ENCODE measurements at places on chromosomes 2 and 18.

DNA sequence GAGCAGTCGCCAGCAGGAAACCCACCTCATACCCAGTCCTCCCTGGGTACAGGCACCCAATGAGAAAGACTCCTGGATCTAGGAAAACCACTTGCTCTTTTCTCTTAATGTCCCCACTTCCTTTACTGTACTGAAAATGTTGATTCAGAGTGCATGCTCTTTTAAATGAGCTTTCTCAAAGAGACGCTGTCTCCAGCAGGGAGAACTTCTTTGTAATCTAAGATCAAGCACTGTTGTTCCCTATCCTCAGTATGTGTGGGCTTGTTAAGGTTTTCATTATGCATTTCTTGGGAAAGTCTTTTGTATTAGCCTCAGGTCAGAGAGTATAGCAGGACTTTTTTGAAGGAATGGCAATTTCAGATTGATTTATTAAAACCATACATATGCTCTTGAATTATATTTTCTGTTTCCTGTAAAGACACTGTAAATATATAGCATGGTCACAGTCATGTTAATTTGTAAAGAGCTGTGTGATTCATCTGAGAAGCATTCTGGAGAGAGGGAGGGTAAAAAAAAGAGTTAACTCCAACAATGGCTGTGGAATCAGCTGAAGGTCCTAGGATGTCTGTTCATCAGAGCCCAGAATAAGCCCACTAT, 178.1 kb downstream of the MGAT5 start:
- no peaks in the 10 kb centered on the region for H3K27me3 ChIP-seq
- H3K36me3 ChIP-seq: peaks cover 3% of the 10 kb centered on the region
- H3K4me3 ChIP-seq: no peak overlapping the region
- no peak overlapping the region for H3K27ac ChIP-seq
- no peaks in the 10 kb centered on the region for H3K4me1 ChIP-seq

DNA sequence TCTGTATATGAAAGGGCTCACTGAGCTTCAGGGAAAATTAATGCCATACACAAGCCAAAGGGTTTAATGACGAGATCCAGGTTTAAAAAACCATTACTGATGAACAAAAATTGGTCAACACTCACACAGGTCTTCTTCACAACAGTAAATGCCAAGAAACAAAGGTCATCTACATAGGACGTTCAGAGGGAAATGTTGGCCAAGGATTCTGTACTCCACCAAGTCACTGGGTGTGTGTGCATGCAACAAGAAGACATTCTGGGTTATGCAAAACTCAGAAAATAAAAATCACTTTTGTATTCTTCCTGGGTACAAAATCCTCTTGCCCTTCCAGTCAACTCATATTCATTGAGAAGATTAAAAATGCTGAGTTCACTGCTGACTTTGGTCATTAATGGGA, 78.3 kb downstream of the ACTR2 start:
- no peak overlapping the region for H3K4me3 ChIP-seq
- DNase-seq: no peak
- H3K36me3 ChIP-seq: no peaks in the 10 kb centered on the region

- no peak overlapping the region for H3K27ac ChIP-seq
- H3K27me3 ChIP-seq: no peaks in the 10 kb centered on the region
- no peak overlapping the region for H3K4me3 ChIP-seq
Measured at GRCh38 chr2:133264989-133265401, 303.3 kb downstream of the NCKAP5 start.

- H3K36me3 ChIP-seq: no peaks in the 10 kb centered on the region
- no peak overlapping the region for H3K27ac ChIP-seq
- H3K27me3 ChIP-seq: no peaks in the 10 kb centered on the region
- no peak overlapping the region for H3K4me3 ChIP-seq
- DNase-seq: no peak
Measured at GRCh38 chr2:177169810-177170514, 42.6 kb upstream of the HNRNPA3 start.

GRCh38 chr2:46803911-46804670, 111.5 kb downstream of the MCFD2 start:
- H3K4me3 ChIP-seq: no peak overlapping the region
- no peaks in the 10 kb centered on the region for H3K4me1 ChIP-seq
- H3K27me3 ChIP-seq: no peaks in the 10 kb centered on the region
- DNase-seq: peak; percentile 18

- DNase-seq: no peak
- no peak overlapping the region for H3K4me3 ChIP-seq
- no peak overlapping the region for H3K27ac ChIP-seq
- no peaks in the 10 kb centered on the region for H3K4me1 ChIP-seq
- no peaks in the 10 kb centered on the region for H3K36me3 ChIP-seq
Measured at GRCh38 chr18:23810396-23810795, 121.1 kb downstream of the LAMA3 start.

DNA sequence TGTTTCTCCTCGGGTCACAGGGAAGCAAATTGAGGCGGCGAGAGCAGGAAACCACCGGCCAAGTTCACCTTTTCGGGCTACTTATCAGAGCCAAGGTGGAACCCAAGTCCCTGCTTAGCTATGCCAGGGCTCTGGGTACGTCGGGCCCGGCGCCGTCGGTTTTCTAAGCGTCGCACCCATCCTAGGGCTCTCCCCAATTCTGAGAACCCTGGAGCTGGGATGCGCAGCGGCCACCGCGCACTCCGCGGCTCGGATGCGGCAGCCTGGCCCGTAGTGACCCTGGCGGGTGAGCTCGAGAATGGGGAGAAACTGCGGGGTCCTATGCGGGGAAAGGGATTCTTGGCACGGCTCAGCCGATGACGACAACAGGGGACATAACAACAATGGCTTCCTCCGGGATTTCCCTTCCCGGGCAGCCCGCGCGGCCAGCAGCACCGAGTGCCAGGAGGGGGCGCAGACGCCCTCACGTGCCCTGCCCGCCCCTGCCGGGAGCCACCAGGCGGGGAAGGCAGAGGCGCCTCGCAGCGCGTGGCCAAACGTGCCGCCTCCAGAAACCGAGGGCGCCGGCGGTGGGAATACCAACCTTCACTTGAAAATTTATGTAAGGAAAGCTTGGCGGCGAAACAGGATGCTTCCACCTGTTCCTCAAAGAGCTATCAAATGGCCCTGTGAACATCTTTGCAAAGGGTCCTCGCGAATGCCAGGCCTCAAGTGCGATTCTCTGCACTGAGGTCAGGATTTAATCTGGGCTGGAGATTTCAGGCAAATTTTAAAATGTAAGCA, 2.1 kb upstream of the SLC30A3 start:
- no peak overlapping the region for H3K27ac ChIP-seq
- H3K27me3 ChIP-seq: peaks cover 52% of the 10 kb centered on the region
- peaks cover 7% of the 10 kb centered on the region for H3K4me1 ChIP-seq
- H3K36me3 ChIP-seq: no peaks in the 10 kb centered on the region
- DNase-seq: peak; percentile 67
- peak overlapping the region; percentile 19 for H3K4me3 ChIP-seq

DNA sequence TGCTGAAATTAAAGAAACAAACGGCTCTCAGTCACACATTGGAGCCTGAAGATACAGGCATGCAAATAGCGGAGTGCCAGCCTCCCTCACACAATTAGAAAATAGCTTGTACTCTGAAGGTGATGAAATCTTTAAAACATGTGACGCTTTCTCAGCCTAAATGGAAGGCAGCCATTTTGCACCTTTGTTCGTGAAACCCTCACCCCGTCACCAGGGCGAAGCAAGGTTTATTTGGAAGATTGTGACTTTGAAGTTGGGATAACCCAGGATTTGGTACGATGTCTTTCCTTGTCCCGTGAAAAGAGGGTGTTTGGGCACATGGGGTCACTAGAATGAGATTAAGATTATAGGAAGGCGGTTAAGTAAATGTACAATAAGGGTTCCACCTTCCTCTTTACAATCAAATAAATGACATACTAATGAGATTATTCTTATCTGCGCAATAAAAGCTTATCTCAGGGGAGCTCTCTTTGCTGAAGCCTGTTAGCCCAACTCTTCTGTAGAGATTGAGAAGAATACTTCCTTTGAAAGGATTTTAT, 4.2 kb downstream of the SH3BP4 start:
- H3K36me3 ChIP-seq: no peaks in the 10 kb centered on the region
- H3K4me3 ChIP-seq: no peak overlapping the region
- H3K27me3 ChIP-seq: no peaks in the 10 kb centered on the region
- H3K4me1 ChIP-seq: peaks cover 4% of the 10 kb centered on the region

DNA sequence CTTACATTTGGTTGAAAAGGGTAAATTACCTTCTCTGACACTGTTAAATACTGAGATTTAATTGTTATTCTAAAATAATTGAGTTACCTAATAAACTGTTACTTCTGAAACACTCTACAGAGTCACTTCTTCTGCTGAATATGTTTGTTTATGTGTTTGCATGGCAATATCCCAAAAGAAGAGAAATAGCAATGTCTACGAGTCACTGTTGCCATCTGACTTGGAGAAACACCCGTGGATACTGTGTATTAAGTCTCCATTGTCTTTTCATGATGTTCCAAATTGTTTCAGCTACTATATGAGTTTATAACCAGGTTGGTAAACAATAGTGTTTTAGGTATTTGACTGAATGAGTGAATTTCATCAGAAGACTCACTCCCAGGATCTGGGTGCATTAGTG, 754.2 kb upstream of the ID2 start:
- no peak for DNase-seq
- H3K4me3 ChIP-seq: no peak overlapping the region
- H3K4me1 ChIP-seq: no peaks in the 10 kb centered on the region
- no peaks in the 10 kb centered on the region for H3K27me3 ChIP-seq
- no peaks in the 10 kb centered on the region for H3K36me3 ChIP-seq

GRCh38 chr18:23926571-23926970, 88.0 kb upstream of the TTC39C start:
- H3K4me1 ChIP-seq: no peaks in the 10 kb centered on the region
- DNase-seq: no peak
- H3K36me3 ChIP-seq: no peaks in the 10 kb centered on the region
- H3K4me3 ChIP-seq: no peak overlapping the region
- no peaks in the 10 kb centered on the region for H3K27me3 ChIP-seq

DNA sequence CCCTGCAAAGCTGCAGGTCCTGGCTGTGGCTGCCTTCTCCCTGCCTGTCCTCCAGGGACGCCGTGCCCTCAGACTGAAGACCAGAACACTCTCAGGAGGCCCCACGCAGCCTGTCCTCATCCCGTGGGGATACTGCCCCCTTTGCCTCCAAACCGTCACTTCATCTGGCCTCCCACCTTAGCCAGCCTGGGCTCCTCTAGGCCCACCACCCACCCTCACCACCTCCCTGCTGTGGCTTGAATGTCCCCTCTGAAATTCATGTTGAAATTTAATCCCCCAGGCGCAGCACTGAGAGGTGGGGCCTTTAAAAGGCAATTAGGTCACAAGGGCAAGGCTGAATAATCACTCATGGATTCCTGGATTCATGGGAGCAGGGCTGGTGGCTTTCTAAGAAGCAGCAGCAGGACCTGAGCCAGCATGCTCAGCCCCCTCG, 198.2 kb downstream of the SEPTIN10 start:
- H3K4me1 ChIP-seq: no peaks in the 10 kb centered on the region
- no peaks in the 10 kb centered on the region for H3K27me3 ChIP-seq
- no peak overlapping the region for H3K27ac ChIP-seq
- H3K4me3 ChIP-seq: no peak overlapping the region

DNA sequence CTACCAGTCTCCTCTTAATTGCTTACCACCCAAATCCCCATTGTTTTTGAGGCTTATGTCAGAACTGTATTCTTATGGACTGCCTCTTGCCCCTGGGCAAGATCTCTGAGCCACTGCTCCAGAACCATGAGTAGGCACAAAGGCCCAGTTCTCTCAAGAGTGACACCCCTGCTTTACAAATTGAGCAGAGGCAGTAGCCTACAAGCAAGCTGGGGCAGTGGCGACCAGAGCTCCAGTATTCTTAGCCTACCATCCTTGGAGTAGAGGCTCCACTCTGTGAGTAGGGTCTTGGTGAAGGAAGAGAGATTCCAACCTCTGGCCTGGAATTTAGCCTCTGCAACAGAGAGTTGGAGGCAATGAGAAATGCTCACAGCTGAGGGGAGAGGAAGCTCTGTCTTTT, 36.5 kb downstream of the WDR75 start:
- no peaks in the 10 kb centered on the region for H3K4me1 ChIP-seq
- no peak overlapping the region for H3K4me3 ChIP-seq
- no peaks in the 10 kb centered on the region for H3K36me3 ChIP-seq
- DNase-seq: no peak
- no peaks in the 10 kb centered on the region for H3K27me3 ChIP-seq
- H3K27ac ChIP-seq: no peak overlapping the region

GRCh38 chr2:241217320-241218031, 29.0 kb downstream of the ANO7 start:
- H3K4me3 ChIP-seq: peak overlapping the region; percentile 48
- no peaks in the 10 kb centered on the region for H3K36me3 ChIP-seq
- no peaks in the 10 kb centered on the region for H3K27me3 ChIP-seq
- no peaks in the 10 kb centered on the region for H3K4me1 ChIP-seq

DNA sequence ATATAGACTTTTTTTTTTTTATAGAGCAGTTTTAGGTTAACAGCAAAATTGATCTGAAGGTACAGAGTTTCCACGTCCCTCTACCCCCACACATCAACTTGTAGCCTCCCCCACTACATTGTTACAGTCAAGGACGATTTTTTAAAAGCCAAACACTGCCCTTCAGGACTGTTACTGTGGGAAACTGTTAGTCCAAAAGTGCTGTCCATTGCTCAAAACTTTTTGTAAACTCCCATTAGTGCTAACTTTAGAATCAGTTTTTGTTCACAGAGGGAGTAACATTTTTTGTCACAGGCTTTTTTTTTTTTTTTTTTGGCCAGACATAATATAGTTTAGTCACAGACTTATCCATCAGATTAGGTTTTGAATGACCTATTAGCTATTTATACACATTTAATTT, 24.1 kb downstream of the ELP2 start:
- no peak for DNase-seq
- no peak overlapping the region for H3K27ac ChIP-seq
- H3K36me3 ChIP-seq: no peaks in the 10 kb centered on the region
- H3K27me3 ChIP-seq: no peaks in the 10 kb centered on the region

DNA sequence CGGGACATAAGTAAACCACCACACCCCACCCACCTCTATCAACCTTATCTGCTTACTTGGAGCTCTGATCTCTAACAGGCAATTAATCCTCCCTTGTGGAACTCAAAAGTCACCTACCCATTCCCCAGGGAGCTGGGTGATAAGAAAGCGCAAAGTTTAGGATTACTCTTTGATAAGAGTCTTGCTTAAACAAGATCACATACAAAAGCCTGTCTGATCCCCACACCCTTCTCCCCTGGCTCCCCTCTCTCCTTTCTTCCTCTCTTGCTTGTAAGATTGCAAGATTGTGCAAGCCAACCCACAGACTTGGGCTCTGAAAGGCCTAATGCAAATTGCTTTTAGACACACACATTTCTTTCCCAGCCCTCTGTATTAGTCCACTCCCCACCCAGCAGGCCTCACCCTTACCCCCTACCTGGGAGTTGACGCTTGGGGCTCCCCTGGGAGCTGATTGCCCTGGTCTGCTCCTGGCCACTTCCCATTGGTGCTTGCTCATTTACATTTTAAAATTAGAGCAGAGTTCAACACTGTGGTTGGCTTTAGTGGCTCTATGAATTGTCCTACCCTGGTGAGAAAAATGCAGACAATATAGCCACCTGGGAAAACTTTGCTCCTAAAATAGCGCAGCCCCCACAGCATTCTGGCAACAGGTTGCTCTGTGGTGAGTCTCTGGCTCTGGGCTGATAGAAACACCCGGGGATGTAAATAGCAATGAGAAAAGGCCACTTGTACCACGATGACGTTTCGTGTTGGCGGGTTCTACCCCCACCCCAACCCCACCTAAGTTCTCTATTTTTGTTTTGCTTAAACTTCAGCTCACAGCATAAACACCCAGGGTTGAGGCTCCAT, 92.8 kb upstream of the MSH2 start:
- no peaks in the 10 kb centered on the region for H3K36me3 ChIP-seq
- no peak overlapping the region for H3K4me3 ChIP-seq
- peak; percentile 77 for DNase-seq
- peak overlapping the region; percentile 74 for H3K27ac ChIP-seq
- no peaks in the 10 kb centered on the region for H3K27me3 ChIP-seq
- peaks cover 6% of the 10 kb centered on the region for H3K4me1 ChIP-seq
